ENCODE measurements at places on chromosomes 16 and 17.

GRCh38 chr17:63995626-63996025 is 2.5 kb upstream of the PRR29 start:
- H3K36me3 ChIP-seq = no peaks in the 10 kb centered on the region
- no peak overlapping the region for H3K4me3 ChIP-seq
- peaks cover 15% of the 10 kb centered on the region for H3K4me1 ChIP-seq
- no peak for DNase-seq
- H3K27ac ChIP-seq = no peak overlapping the region

DNA sequence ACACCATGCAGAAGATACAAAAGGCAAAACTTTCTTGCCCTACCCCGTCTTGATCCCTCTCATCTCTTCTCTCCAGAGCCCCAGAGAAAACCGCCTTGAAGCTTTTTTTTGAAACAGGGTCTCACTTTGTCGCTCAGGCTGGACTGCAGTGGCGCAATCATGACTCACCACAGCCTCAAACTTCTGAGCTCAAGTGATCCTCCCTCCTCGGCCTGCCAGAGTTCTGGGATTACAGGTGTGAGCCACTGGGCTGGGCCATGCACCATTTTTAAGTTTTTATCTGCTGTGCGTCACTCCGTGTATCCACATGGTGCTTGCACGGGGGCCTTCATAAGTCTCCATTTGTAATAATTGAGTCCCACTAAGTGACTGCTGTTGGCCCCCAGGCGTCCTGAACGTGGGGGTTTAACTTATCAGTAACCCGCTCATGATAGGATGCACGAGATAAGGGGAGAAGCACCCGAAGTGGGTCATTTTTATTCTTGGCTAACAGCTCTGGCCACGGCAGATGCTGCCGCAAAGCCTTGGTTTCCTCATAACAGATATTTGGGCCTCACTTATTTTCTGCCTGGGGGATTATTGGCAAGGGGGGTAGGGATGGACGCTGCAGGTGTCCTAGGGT is 8.6 kb downstream of the DNAH17 start:
- no peaks in the 10 kb centered on the region for H3K27me3 ChIP-seq
- H3K4me3 ChIP-seq = no peak overlapping the region
- no peak overlapping the region for H3K27ac ChIP-seq
- H3K36me3 ChIP-seq = no peaks in the 10 kb centered on the region
- no peaks in the 10 kb centered on the region for H3K4me1 ChIP-seq
- no peak for DNase-seq

DNA sequence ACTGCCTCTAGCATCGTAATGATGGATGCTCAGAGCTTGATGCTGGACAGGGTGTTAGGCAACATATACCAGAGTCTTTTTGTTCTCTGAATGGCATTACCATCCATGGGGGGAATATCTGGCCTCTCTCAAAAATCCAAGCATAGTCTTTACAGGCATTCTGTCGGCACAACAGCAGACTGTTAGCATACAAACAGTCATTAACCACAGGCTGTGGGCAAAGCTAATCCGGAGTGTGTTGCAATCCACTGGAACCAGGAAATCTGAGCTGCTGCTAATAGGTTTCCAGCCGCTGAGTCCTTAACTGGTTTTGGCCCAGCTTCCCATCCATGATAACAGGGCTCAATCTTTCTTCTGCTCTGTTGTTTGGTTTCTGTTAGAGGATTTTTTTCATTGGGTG is 371.9 kb downstream of the HS3ST3B1 start:
- H3K27me3 ChIP-seq = no peaks in the 10 kb centered on the region
- no peak overlapping the region for H3K4me3 ChIP-seq
- no peaks in the 10 kb centered on the region for H3K4me1 ChIP-seq
- DNase-seq = no peak

- no peaks in the 10 kb centered on the region for H3K36me3 ChIP-seq
- H3K4me3 ChIP-seq = no peak overlapping the region
- DNase-seq = no peak
Measured at GRCh38 chr16:49583911-49584310, 210.3 kb downstream of the C16orf78 start.

DNA sequence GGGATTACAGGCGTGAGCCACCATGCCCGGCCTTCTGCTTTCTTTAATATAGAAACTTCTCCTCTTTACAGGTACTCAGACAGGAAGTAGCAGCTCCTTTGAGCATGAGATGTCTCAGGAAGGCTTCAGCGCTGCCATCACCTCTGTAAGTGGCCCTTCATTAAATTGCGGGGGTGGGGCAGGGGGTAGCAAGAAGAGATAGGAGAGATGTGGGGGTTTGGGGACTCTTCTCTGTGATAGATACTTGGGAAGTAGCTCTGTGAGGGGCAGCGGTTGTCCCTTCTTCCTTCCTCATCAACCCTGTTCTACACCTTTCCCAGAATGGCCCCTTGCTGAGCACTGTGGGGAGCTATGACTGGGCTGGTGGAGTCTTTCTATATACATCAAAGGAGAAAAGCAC is 16.8 kb downstream of the ITGAM start:
- peaks cover 4% of the 10 kb centered on the region for H3K4me1 ChIP-seq
- no peaks in the 10 kb centered on the region for H3K36me3 ChIP-seq
- H3K4me3 ChIP-seq = no peak overlapping the region
- no peak for DNase-seq

DNA sequence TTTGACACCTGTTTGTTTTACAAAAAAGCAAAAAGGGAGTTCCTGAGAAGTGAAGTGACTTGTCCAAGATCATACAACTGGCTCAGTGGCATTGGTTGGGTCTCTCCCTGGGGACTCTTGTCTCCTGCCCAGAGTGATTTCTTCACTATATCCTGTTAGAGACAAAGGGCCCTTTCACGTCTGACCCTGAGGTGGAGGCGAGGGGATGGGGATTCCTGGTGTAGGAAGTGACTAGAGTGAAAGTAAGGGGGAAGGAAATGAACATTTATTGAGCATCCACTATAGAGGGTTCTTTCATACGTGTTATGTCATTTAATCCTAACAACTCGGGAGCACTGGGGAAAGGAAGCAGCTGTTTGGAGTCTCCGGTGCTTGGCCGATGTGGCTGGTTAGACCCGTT is 9.0 kb downstream of the ITGB3 start:
- H3K27ac ChIP-seq = no peak overlapping the region
- no peak for DNase-seq
- no peaks in the 10 kb centered on the region for H3K4me1 ChIP-seq
- H3K27me3 ChIP-seq = no peaks in the 10 kb centered on the region

DNA sequence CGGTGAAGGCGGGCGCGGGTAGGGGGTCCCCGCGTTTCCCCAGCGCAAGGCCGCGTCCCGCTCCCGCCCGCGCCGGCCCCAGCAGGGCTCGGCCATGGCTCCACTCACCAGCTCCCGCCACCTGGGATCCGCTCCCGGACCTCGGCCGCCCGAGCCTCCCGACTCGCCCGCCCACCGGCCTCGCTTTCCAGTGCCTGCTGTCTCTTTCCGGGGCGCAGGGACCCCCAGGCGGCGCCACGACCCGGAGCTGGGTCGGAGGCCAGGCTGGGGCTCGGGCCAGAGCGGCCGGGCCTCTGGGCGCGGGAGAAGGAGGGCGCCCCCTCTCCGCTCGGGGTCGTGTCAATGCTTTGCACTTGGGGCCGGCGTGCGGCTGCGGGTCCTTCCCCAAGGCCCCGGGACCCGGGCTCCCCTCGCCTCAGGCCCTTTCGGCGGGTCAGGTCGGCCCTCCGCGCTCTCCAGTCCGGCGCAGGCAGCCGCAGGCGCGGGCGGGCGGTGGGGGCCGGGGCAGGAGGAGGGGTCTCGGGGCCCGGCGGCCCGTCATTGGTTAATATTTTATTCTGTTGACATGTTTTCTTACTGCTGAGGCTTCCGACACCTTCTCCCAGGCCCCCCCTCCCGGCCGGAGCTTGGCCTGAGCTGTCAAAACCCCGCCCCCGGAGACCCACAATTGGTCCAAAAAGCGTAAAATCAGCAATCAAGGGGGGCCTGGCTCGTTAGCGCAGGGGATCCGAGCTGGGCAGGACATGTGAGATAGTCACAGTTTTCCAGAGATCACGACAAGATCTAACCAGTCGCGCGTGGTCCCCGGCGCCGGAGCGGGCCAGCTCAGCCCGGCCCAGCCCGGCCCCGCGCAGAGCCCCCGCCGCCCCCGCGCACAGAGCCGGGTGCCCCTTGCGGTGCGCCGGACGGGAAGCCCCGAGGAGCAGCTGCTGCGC is at the start of gene TBX2:
TSS of gene TBX2 (plus strand) at position 713 of the 935 bp plus-strand sequence. CDS start 334 bp downstream, outside the sequence.
- H3K4me3 ChIP-seq = peak within 1 kb of the TSS; percentile 38
- DNase-seq = no peak
- H3K36me3 ChIP-seq = no peaks in the 10 kb centered on the region
- peaks cover 54% of the 10 kb centered on the region for H3K4me1 ChIP-seq

- H3K4me3 ChIP-seq = no peak overlapping the region
- peaks cover under 1% of the 10 kb centered on the region for H3K36me3 ChIP-seq
- peaks cover 48% of the 10 kb centered on the region for H3K27me3 ChIP-seq
Measured at GRCh38 chr16:1906055-1906845, 12.0 kb downstream of the HS3ST6 start.

DNA sequence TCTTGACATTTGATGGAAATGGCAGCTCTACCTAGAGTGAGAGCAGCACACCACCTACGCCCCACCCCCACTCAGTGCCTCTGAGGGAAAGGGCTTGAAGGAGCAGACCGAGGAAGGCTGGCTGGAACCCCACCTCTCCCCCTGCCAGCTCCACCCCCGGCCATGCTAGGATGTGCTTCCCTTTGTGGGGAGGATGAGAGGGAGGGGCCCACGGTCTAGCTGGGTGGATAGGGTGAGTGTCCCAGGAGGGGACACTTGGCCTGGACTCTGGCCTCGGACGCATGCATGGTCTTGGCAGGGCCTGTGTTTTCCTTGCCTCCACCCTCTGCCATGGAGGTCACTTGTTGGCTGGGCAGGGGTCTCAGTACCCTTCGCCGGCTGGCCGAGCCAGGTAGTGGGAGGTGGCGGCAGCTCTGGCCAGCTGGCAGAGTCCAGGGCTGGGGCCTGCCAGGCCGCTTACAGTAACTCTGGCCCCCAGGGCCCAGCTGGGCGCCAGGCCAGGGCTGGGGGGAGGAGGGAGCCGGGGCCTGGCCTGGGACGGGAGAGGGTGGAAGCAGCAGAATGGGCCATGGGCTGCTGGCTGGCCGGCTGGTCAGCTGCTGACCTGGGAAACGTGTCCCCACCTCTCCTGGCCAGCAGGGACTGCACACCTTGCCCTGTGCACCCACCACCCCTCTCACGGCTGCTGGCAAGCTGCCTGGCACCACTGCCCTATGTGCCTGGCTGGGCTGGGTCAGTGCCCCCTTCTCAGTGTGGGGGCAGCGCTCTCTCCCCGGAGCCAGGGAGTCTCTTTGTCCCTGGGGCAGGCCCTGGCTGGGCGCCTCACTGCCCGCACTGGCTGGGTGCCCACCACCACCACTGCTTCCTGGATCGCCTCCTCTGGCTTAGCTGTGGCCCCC is 23.0 kb downstream of the RARA start:
- H3K27ac ChIP-seq = peak overlapping the region; percentile 83
- no peaks in the 10 kb centered on the region for H3K36me3 ChIP-seq
- no peak for DNase-seq
- no peaks in the 10 kb centered on the region for H3K27me3 ChIP-seq

GRCh38 chr16:52460639-52461178 is 86.2 kb downstream of the TOX3 start:
- no peak for DNase-seq
- no peak overlapping the region for H3K27ac ChIP-seq

DNA sequence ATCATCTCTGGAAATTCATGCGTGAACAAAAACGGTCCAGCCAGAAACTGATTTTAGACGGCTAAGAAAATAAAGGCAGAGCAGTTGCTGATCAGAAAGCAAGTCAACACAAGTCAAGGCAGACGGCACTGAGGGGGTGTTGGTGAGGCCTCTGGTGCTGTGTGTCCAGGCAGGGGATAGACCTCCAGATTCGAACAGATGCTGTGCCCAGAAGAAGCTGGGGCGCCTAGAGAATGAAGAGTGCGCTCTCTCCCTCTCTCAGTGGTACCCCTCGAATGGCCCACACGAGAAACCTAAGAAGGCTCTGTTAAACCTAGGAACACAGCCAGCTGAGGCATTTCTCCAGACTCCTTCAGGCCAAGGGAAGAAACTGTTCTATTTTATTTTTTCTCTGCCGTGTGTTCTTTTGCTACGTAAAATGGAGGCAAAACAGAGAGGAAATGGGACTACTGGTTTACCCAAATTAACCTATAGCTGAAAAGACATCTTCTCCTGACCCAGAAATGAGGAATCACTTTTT is 178.3 kb downstream of the PMP22 start:
- no peaks in the 10 kb centered on the region for H3K36me3 ChIP-seq
- H3K27me3 ChIP-seq = peaks cover 42% of the 10 kb centered on the region
- H3K4me3 ChIP-seq = no peak overlapping the region
- H3K4me1 ChIP-seq = no peaks in the 10 kb centered on the region
- H3K27ac ChIP-seq = no peak overlapping the region
- no peak for DNase-seq

GRCh38 chr16:57938484-57938883 is 32.4 kb downstream of the CNGB1 start:
- no peaks in the 10 kb centered on the region for H3K27me3 ChIP-seq
- no peak for DNase-seq
- H3K4me3 ChIP-seq = no peak overlapping the region
- peaks cover 30% of the 10 kb centered on the region for H3K4me1 ChIP-seq

DNA sequence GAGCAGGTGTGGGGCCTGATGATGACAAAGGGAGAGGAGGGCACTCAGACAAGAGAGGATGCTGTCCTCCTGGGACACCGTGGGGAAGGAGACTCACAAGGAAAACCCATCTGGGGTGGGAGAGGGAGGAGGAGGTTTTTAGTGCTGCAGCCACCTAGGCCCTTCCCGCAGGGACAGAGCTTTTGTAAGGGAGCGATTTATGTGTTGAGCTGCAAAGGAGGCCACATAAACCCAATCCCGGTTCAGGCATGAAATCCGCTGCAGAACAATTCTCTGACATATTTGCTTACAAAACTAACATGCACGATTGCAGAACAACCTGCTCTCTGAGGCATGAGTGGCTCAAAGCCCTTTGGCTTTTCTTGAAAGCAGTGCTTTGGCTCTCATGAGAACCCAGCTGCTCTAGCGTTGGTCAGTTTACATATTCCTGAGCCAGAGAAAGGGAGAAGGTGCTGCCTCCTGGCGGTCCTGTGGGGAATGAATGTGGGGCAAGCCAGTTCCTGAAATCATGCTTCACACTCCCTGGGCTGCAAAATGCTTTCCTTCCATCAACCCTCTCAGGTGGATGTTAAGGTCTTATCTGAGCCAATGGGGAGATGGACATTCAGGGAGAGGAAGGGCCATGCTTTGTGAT is 122.4 kb upstream of the NLRP1 start:
- no peaks in the 10 kb centered on the region for H3K4me1 ChIP-seq
- H3K36me3 ChIP-seq = no peaks in the 10 kb centered on the region
- no peak overlapping the region for H3K4me3 ChIP-seq
- no peak overlapping the region for H3K27ac ChIP-seq
